ENCODE measurements at places on chromosomes 4 and X. TPM values are rescaled to one million over a fixed set of nuclear protein-coding genes. Genes with fewer than 3 reads are reported as not detected.

- DNase-seq = no peak
Measured at GRCh38 chr4:83080561-83080960, 34.0 kb downstream of the PLAC8 start.

DNA sequence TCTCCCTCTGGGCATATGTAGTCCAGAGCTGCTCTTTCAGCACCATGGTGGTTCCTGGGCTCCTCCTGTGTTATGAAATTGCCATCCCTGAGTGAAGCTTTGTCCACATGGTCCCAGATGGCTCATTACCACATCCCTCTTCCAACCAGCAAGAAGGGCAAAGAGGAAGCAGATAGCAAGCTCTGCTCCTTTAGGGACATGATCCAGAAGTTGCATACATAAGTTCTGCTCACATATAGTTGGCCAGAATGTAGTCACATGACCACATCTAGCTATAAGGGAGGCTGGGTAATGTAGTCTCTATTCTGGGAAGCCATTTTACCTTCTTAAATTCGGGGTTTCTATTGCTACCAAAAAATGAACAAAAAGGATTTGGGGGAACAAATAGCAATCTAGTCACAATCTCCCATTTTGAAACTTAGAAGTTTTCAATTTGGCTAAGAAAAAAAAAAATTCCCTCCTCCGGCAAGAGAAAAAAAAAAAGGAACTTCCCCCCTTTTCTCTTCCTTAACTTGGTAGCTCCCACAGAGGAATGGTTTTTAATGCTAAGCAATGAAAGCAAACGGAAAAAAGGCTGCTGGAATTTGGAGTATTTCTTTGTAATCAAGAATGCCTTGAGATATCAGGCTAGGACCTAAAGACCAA lies 88.2 kb upstream of the USP9X start:
- DNase-seq = no peak

DNA sequence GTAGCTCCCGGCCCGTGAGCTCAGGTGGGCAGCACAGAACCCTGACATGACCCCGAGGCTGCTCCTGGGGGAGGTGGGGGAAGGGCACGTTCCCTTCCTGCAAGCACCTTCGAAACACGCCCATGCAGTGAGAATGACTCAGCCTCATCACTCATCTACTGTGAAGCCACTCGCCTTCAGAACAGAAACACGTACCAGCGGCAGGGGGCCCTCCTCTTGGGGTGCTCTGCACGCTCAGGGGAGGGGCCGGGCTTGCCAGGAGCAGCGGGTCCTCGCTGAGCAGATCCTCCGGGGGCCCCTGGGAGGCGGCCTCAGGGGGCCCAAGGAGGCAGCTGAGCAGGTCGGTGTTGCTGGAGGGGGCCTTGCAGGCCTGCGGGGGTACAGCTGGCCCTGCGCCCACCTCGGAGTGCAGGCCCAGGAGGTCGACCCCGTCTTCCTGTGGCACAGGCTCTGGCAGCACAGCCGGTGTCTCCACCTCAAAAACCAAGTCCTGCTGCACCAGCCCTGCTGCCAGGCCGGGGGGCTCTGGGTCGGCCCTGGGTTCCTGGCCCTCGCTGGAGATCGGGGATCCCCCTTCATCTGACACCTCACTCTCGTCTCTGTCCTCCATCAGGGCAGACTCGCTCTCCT lies 40.9 kb upstream of the CPLX1 start:
- DNase-seq = no peak

- DNase-seq = no peak
Measured at GRCh38 chr4:26204249-26204825, 116.5 kb upstream of the RBPJ start.

DNA sequence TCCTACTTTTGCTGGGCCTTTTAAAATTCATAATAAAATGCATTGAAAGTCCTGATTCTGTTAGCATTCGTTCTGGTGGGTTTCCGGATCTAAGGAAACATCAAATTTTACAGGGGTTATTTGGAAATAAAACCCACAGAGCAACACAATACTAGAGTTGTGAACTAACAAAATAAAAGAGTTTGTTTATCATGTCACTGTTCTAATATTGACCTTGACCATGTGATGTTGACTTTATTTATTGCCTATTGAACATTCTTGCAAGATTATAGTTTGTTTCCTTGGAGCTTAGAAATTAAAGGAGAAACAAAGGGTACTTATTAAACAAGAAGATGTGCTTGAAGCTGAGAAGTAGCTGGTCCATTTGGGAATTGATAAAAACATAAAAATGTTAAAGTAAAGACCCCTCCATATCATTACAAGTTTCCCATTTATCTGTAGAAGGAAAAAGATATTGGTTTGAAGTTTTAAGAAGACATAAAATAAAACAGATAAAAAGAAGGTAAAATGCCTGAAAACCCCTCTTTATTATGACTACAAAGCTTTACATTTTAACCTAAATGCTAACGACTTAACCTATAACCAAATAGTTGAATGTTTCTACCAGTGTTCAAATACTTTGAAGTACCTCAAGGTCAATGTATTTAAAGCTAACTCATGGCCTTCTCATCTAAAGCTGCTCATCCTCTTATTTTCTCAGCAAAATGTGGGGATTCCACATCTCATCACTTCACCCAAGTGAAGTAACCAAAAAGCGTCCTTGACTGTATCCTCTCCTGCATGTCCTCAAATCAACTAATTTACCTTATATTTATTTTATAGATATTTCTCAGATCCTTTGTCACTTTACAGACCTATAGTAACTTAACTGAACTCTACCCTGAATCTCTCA lies 179.6 kb downstream of the GASK1B start:
- no peak for DNase-seq

LONRF3 gene
- total RNA-seq = 1.3 TPM

ANOS1 gene
- total RNA-seq = 5.3 TPM

ENPEP gene
- 3.9 TPM for total RNA-seq

USP9X gene
- total RNA-seq = 66.4 TPM

GRCh38 chrX:124887572-124887971 lies 432.1 kb upstream of the TEX13C start:
- no peak for DNase-seq

GRCh38 chr4:163295138-163295537 lies 37.3 kb downstream of the NPY1R start:
- no peak for DNase-seq

TMEM255A gene
- total RNA-seq = 0.28 TPM

PLP1 gene
- 2.3 TPM for total RNA-seq
